ENCODE measurements at places on chromosomes 5 and 9. TPM values are rescaled to one million over a fixed set of nuclear protein-coding genes. Genes with fewer than 3 reads are reported as not detected.

CFAP157 gene
- not detected for total RNA-seq

ACOT12 gene
- total RNA-seq = not detected

CEL gene
- total RNA-seq = 0.22 TPM

KLF9 gene
- 14.3 TPM for total RNA-seq

DNA sequence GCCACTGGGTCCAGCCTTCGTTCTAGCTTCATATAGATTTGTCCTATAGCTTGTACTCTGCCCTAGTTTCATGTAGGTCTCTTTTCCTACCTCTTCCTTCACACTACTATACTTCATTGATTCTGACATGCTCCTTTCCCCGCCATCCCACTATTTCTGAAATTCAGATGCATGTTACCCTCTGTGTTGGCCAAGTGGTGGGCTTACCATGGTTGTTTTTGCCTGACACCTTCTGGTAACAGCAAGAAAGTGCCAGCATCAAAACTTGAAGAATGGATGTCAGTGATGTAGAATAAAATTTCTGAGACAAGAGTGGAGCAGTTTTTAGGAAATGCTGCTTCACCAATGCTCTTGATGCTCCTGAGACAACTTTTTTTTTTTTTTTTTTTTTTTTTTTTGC, 19.5 kb upstream of the SERINC5 start:
- DNase-seq = peak; percentile 16
- no peak overlapping the region for H3K27ac ChIP-seq
- no peaks in the 10 kb centered on the region for H3K27me3 ChIP-seq
- no peaks in the 10 kb centered on the region for H3K36me3 ChIP-seq

GRCh38 chr5:124570285-124571035, 176.0 kb downstream of the ZNF608 start:
- no peaks in the 10 kb centered on the region for H3K4me1 ChIP-seq
- H3K36me3 ChIP-seq = no peaks in the 10 kb centered on the region
- no peak for DNase-seq
- H3K27ac ChIP-seq = no peak overlapping the region

- no peak for DNase-seq
- H3K4me1 ChIP-seq = no peaks in the 10 kb centered on the region
- H3K27ac ChIP-seq = no peak overlapping the region
- no peak overlapping the region for H3K4me3 ChIP-seq
- no peaks in the 10 kb centered on the region for H3K27me3 ChIP-seq
Observed at GRCh38 chr5:100852988-100853449, 50.1 kb downstream of the ST8SIA4 start.

GRCh38 chr5:58794875-58795274, 212.0 kb downstream of the RAB3C start:
- DNase-seq = no peak
- no peaks in the 10 kb centered on the region for H3K4me1 ChIP-seq
- H3K4me3 ChIP-seq = no peak overlapping the region
- no peaks in the 10 kb centered on the region for H3K36me3 ChIP-seq
- H3K27ac ChIP-seq = no peak overlapping the region

DNA sequence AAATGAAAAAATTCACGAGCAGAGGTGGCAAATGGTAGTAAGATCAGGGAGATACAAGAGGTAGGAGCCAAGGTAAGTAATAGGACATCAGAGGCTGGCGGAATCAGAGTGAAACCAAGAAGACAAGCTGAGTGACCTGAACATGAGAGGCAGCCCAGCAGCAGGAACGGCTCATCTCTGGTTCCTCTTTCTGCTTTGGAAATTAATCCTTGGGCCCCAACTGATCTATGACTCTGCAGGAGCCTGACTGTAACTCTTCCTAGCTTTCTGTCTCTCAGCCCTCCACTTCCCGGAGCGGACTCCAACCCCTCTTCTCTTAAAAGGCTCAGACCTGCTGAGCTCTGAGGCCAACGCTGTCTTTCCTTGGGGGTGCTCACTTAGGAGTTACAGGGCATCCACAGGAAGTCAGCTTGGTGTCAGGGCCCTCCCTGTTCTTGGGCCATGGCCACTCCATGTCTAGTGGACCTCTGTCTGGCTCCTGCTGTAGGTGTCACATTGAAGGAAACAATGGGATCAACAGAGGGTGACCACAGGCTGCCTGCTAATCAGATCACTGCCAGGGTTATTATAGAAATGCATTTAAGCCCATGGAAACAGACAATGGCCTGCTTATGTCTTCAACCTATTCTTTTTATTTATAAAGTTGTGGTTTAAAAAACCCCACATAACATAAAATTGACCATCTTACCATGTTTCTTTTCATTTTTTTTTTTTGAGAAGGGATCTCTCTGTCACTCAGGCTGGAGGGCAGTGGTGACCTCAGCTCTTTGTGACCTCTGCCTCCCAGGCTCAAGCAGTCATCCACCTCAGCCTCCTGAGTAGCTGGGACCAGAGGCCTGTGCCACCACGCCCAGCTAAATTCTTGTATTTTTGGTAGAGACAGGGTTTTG, 22.5 kb upstream of the SHB start:
- no peaks in the 10 kb centered on the region for H3K27me3 ChIP-seq
- no peaks in the 10 kb centered on the region for H3K4me1 ChIP-seq
- H3K4me3 ChIP-seq = no peak overlapping the region
- H3K36me3 ChIP-seq = no peaks in the 10 kb centered on the region
- no peak for DNase-seq
- no peak overlapping the region for H3K27ac ChIP-seq

DNA sequence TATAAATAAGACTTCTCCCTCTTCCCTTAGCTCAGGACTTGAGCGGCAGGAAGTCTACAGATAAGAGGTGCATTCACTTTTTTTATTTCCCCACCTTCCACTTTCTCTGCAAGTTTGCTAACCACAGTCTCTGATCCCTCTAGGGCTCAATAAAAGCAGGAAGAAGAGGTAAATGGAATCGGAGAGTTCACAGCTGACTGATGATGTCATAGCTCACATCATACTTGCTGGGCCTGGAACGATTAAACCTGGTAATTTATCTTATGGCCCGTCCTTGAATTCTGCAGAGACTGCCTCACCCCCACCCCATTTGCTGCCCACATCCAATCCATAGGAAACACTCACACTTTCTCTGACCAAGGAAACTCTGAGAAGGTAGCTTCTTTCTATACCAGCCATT, 62.9 kb downstream of the DRD1 start:
- no peaks in the 10 kb centered on the region for H3K4me1 ChIP-seq
- H3K36me3 ChIP-seq = no peaks in the 10 kb centered on the region
- H3K4me3 ChIP-seq = no peak overlapping the region
- H3K27ac ChIP-seq = no peak overlapping the region
- H3K27me3 ChIP-seq = no peaks in the 10 kb centered on the region
- DNase-seq = no peak

GRCh38 chr5:56922922-56923321, 13.5 kb downstream of the SETD9 start:
- H3K36me3 ChIP-seq = peaks cover 77% of the 10 kb centered on the region
- DNase-seq = no peak
- H3K4me1 ChIP-seq = no peaks in the 10 kb centered on the region
- no peak overlapping the region for H3K4me3 ChIP-seq
- no peaks in the 10 kb centered on the region for H3K27me3 ChIP-seq

All from GM23248 (cell line).